ENCODE measurements at places on chromosomes 11 and 22.

- no peak for DNase-seq
Observed at GRCh38 chr22:26448941-26449340, 19.9 kb downstream of the ASPHD2 start.

DNA sequence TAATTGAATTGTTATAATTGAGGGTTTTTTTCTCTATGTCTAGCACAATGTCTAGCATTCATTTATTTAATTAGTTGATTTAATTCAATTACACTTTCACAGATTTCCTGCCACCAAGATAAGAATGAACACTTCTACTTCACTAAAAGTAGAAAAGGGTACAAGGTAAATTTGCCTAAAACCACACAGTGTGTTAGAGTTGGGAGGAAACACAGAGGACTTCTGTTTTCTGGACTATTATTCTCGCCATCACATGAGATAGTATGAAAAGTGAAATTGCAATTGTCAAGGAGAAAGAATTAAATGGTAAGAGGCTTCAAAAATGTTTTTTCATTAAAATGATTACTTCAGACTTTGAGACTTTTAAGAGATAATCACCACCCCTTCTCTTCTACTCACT lies 109.5 kb downstream of the ETS1 start:
- DNase-seq = no peak

DNA sequence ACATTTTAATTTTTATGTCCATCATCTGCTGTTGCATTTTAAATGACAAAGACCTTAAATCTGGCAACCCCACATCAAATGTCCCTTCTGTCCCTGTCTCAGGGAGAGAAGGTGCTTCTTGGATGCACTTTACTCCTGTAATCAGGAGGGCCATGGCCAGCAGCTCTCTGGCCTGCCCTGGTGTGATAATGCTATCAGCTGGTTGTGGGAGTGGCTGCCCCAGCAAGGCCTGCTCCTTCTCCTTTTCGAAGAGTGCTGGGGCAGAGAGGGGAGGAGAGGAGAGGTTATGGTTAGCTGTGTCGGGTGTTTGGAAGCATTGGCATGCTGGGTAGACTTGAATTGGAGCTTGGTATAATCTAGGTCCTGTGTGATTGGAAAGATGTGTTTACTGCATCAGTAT lies 12.8 kb downstream of the TNRC6B start:
- DNase-seq = no peak

- no peak for DNase-seq
Observed at GRCh38 chr11:96185220-96185768, 157.7 kb downstream of the MAML2 start.

- no peak for DNase-seq
Observed at GRCh38 chr11:63666874-63667273, 4.3 kb downstream of the ATL3 start.

DNA sequence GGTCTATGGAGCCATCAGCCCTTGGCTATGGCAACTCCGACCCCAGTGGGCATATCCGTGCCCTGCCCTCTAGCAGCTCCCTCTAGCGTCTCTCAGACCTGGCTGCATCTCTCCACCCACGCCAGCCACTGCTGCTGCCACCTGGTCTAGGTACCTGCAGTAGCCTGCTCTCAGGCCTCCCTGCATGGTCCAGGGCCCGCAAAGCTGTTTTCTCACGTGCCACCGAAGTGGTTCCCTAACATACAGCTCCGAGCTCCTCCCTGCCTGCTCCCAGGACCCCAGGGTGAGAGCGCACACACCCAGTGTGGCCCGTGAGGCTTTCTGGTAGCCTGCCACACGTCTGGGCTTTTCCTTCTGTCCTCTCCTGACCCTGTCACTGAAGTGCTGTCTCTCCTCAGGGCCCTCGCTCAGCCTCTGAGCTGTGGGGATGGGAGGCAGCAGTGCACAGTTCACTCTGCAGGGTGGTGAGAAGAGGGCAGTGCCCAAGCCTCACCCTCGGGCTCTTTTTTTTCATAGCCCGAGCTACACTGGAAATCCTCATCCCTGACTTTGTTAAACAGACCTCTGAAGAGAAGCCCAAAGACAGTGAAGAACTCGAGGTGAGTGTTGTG lies 14.3 kb downstream of the DGCR8 start:
- DNase-seq = no peak

DNA sequence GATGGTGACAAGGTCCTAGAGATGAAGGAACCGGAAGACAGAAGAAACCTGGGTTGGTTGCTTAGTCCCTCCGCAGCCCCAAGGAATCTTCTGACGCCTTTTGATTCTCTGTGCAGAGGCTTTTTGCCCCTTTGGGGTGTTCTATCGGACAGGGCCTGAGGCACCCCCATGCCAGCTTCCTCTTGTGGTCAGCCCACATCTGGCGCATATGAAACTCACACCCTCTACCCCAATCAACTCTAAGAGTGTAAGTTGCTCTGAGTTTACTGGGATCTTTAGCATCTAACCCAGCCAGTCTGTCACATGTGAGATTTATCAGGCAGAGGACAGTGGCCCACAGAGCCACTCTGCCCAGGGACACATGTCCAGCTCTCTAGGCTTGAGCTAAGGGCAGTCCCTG lies 17.4 kb downstream of the RASD2 start:
- DNase-seq = no peak

DNA sequence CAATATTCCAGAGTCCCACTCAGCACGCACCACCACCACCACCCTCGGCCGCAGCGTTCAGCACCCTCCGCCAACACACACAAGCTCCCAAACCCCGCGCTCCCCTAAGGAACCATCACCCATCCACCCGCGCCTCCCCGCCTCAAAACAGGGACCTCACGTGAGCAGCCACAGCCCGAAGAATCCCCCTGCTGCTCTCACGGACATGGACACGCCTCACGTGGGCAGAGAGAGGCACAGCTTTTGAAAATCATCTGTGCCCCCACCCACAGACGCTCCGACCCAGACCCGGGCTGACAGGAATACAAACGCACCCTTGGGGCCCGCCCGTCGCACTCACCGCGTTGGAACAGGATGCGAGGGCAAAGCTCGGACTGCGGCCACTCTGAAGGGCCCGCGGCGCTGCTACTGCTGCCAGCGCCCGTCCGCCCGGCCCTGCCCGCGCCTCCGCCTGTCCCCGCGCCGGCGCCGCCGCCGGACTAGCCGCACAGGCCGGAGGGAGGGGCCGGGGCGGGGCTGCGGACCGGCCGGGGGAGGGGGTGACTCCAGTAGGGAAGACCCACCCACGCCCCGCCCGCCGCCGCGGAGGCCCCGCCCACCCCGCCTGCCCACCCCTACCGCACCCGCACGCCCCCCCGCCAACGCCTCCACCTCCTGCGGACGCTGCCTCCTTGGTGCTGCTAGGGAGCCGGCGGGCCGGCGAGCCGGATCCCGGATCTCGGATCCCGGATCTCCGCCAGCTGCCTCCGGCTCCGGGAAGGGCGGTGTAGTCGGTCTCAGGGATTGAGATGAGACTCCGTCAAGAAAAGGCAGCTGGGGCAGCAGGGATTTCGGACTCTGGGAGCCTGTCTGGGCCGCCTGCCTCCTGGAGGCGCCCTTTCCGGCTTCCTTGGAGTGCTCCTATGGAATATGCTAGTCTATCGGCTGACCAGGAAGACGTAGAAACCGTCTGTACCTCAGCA lies at the start of gene TRIM3:
TSS of gene TRIM3 (minus strand) at position 491 of the 962 bp plus-strand sequence. CDS start 8,246 bp downstream, outside the sequence.
- DNase-seq = peak; percentile 56

- peak; percentile 79 for DNase-seq
Observed at GRCh38 chr22:50185375-50186087, at the start of gene TRABD. TSS of gene TRABD (plus strand) at chr22:50185913. CDS start at chr22:50193061, 7,148 bp downstream.

DNA sequence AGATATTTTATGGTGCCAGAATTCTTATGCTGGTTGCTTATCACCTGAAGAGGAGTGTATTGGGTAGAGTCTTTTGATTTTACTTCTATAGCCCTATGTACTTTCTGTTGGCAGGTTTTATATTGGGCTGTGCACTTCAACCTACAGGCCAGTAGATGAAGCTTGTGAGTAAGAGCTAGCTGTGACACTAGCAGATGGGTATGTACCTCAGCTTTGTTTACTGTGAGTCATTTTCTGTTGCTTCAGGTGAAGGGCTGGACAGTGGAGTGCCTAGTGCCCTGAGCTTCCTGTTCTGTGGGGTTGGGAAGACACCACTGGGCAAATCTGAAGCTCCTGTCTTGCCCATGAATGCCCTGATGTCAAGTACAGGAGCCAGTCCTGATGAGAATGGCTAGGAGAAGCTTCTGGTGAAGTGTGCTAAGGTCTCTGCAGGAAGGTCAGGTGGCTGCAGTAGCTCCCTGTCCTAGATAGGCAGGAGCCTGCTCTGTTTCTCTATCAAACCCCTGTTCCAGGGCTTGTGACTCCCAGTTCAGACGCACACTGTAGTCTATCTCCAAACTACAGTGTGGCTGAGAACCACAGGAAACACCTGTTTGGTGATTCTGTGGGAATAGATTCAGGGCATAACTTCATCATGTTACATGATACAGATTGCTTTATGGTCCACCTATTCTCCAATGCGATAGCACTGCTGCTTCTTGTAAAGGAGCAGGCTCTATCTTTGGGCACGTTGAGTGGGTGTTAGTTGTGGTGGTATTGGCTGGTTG lies 755.7 kb downstream of the KCNA4 start:
- no peak for DNase-seq

DNA sequence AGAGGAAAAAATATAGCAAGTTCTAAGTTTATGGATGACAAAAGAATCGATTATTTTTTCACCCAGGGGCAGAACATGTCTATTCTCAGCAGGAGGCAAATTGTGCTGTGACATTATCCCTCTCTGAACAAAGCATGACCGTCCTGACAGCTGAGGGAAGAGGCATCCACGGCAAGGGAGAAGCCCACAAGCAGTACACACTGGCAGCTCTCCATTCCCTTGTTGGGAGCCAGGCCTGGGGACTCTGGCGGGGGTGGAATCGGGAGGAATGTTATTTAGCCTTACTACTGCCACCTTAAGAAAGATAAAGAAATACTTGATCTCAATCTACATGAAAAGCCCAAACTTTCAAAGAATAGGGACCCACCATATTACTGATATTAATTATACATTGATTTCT lies 3.4 kb downstream of the KIRREL3 start:
- no peak for DNase-seq

DNA sequence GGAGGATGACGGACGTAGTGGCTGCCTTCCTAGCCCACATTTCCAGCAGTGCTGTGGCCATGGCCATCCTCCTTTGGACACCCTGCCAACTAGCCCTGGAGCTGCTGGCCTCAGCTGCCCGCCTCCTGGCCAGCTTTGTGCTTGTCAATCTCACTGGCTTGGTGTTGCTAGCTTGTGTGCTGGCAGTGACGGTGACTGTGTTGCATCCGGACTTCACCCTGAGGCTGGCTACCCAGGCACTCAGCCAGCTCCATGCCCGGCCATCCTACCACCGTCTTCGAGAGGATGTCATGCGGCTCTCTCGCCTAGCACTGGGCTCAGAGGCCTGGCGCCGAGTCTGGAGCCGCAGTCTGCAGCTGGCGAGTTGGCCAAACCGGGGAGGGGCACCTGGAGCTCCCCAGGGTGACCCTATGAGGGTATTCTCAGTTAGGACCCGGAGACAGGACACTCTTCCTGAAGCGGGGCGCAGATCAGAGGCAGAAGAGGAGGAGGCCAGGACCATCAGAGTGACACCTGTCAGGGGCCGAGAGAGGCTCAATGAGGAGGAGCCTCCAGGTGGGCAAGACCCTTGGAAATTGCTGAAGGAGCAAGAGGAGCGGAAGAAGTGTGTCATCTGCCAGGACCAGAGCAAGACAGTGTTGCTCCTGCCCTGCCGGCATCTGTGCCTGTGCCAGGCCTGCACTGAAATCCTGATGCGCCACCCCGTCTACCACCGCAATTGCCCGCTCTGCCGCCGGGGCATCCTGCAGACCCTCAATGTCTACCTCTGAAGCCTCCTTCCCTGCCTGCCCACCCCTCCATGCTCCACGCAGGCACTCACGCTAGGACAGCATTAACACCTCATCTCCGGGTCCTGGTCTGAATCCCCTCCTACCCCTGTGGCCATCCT lies 1.6 kb downstream of the RNF26 start:
- DNase-seq = no peak

- DNase-seq = no peak
Observed at GRCh38 chr22:39634530-39635405, 64.2 kb downstream of the CACNA1I start.

DNA sequence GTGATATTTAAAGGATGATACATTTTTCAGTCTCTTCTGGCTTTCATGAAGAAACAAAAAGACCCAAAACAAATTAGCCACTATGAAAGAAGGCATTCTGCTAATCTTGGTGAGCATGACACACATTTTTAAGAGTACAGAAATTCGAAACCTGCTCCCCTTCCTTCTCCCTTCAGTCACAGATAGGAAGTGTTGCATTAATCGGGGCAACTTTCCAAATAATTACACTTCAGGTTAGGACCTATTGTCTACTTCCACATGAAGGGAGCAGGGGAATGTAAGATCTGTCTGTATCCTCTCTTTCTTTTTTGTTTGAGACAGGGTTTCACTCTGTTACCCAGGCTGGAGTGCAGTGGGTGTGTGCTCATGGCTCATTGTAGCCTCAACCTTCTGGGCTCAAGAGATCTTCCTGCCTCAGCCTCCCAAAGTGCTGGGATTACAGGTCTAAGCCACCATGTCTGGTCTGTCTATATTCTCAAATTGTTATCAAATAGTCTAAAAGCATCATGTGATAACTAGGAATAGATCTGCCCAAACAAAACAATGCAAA lies 45.8 kb downstream of the NCAM1 start:
- no peak for DNase-seq

GRCh38 chr11:126407101-126407521 lies 51.6 kb downstream of the ST3GAL4 start:
- DNase-seq = no peak

- DNase-seq = no peak
Observed at GRCh38 chr11:102421261-102421660, 31.3 kb downstream of the TMEM123 start.

DNA sequence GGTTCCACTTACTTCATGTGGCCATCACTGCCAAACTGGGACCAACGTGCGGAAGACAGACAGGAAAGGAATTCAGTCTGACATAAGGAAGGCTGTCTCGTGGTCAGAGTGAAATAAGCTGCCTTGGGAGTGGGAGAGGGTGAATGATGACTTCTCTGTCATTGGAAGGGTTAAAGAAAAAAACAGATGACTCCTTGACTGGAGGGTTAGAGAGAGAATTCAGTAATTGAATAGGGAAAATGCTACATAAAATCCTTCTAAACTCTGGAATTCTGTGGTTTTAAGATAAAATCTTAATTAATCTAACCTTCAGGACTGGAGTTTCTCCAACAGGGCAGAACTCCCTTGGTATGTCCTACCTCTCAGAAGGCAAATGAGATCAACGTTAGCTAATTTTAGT lies 33.8 kb downstream of the RAB30 start:
- no peak for DNase-seq

DNA sequence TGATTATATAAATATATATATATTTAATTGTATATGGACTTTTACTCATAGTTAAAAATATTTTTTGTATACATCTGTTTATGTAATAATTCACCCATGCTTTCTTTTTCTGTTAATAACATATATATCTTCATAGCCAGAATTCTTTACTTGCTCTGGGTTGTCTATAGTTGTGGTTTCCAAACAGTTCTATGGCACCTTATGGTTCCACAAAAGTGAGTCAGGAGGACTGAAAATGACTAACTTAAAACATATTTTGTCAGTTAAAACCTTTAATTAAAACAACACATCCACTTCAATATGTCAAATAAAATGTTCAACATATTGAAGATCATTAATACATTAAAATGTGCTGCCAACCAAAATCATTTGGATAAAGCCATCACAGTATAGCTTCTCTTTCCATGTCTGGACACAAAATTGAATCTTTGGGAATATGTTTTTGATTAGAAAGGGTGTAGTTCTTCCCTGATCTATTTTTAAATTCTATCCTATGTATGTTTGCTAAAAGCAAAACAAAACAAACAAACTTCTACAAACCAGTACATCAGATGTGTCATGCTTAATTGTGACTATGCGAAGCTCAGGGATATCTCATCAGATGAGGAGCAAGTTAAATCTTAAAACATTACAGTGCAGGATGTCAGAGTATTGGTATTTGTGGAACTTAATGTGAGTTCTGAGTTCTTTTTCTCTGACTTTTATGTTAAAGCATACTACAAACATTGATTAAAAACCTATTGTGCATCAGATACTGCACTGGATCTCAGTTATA lies 1488.4 kb upstream of the TENM4 start:
- DNase-seq = no peak
